GM12891 (cell line): ENCODE measurements at places on chromosomes 3 and 15.

- DNase-seq: no peak
These were observed 125.2 kb upstream of the CCNL1 start for GRCh38 chr3:157285141-157285540.

GRCh38 chr15:76333720-76334437 lies 2.7 kb upstream of the ISL2 start:
- DNase-seq: no peak

- no peak for DNase-seq
These were observed 189.7 kb downstream of the CDIN1 start for GRCh38 chr15:36769098-36769497.

DNA sequence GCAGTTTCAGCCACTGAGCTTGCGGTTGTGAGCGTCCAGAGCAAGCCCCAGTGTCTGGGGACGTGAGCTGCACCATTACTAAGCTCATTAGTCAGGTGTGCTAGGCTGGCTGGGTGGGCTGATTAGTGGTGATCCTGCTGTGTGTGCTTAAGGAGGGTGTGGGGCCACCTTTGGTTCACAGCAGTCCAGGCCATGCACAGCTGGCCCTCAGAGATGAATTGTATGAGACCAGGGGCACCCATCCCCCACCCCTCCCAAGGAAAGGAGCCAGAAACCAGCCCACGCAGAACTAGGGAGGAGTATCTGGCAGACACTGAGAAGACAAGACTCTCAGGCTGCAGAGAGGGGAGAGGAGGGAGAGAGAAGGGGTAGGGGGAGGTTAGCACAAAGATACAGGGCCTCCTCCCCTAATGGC lies 3.8 kb downstream of the TYRO3 start:
- DNase-seq: no peak

GRCh38 chr3:195557322-195557721 lies 14.2 kb upstream of the PPP1R2 start:
- no peak for DNase-seq

DNA sequence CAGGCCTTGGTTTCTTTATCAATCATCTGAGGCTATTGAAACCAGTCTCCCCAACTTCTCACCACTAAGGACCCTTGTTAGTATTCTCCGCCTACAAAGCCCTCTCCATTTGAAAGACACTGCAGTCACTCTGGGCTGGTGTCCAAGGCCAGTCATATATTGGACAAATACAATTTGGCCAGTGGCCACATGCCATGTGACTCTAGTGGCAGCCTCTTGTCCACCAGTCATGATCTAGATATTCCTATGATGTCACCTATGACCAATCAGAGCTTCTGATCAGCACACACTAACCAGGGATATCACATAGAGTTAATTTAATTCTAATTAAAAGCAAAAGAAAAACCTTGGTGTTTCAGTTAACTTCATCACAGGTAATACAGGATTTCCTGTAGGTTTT lies 68.2 kb downstream of the RAB11A start:
- DNase-seq: no peak

DNA sequence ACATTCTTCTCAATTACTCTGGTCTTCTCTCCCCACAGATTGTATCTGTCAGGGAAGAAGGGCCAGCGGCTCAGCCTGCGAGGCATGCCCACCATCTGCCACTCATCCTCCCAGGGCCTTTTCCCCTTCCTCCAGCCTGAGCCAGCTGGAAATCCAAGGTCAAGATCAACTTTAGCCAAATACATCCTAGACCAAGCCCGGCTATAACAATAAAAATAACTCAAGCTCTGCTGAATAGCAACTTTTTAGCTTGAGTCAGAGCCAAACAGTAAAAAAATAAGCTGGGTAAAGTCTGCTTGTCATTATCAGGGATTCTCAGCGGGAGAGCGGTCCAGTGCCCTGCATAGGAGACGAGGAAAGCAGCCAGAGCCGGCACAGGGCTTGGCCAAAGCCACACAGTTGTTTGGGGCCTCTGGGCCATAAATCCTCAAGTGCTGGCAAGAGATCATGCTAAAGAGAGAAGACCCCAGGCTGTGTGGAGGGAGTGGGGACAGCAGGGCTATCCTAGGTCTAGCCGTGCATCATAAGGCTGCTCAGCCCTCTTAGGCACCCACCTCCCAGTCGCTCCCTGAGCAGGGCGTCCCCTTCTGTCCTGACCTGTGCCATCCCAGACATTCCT lies 76.2 kb upstream of the HERC1 start:
- no peak for DNase-seq

DNA sequence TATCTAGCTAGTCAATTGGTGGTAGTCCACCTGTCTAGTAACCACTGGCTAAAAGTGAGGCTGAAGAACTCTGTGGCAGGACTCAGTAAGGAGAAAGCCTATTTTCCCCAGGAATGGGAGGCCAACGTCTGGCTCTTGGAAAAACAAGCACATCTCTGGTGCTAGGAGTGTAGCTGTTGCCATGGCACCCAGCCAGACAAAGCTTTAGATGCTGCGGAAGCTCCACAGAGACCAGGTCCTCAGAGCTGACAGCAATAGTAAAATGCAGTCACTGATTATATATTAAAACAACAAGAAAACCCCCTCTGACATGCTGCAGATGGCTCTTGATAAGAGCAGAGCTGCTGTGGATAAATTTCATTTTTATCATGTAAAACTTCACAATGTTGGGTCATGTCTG lies 124.9 kb upstream of the STRIT1 start:
- no peak for DNase-seq

DNA sequence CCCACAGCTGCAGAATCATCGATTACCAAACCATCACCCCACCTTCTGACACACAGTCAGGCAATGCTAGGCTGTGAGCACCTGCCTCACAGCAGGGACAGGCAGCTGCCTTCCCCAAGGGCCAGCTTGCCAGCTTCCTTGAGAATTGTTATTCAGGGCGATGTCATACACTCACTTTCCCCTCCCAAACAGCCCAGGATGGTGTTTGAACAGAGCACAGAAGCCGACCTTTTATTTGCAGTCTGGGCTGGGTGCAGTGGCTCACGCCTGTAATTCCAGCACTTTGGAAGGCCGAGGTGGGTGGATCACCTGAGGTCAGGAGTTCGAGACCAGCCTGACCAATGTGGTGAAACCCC lies 84.5 kb upstream of the HERC1 start:
- DNase-seq: no peak

GRCh38 chr3:76958274-76958673 lies 81.6 kb upstream of the ROBO2 start:
- DNase-seq: no peak

DNA sequence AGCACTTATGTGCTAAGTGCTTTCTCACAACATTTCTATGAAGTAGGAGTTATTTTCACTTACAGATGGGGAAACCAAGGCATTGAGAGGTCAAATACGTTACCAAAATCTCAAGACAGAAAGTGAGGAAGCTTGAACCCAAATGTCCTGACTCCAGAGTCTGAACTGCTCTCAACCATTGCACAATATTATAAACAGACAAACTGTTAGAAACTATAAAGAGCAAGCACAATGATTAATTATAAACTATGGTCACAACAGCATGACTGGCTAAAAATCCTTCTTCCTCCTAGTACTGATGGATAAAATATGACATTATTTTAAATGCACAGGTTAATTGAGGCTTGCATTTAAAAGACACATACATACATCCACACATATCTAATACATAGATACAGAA lies 77.9 kb upstream of the ASB14 start:
- no peak for DNase-seq

GRCh38 chr3:71441217-71441924 lies 142.2 kb downstream of the FOXP1 start:
- DNase-seq: no peak

- no peak for DNase-seq
These were observed 54.8 kb downstream of the ANAPC13 start for GRCh38 chr3:134430950-134431445.

- no peak for DNase-seq
These were observed 105.8 kb downstream of the CYP19A1 start for GRCh38 chr15:51232581-51232980.

DNA sequence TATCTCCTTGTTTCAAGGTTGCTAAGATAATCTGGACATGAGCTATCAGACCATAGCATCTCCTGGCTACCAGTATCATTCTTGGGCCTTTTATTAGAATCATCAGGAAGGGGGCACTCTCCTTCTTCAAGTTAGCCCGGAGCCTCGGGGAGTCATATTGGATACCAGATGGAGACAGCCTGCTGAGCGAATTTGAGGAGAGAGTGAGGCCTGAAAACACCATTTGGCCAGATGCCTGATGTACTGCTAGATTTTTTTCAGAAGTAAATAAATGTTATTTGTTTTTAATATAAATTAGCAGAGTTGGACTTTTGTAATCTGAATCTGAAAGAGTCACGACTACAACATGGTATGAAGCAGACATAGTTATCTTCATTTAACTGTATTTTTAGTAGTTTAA lies 848.6 kb downstream of the IGSF11 start:
- DNase-seq: no peak

DNA sequence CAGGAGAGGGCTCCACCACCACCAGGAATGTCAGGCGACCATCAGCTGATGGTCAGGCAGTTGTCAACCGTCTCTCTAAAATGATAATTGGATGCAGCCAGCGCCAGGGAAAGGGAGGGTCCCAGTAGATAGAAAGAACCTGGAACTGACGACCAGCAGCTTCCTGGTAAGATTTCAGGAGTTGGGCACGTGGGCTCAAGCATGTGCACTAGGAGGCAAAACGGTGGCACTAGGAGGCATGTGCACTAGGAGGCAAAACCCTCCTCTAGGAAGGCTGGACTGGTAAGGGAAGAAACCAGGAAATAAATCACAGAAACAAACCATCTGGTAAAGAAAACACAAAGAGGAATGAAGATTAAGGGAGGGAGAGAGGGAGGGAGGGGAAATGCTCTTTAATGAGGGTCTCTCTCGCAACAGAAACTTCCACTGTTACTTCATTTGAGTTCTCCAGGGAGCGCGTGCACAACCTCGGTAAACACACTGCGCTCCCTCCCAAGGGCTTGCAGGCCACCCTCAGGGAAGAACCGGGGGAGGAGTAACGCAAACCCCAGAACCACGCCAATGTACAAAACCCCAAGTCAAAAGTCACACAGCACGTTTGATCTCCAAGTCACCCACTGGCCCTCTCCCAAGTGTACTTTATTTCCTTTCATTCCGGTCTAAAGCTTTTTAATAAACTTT lies 116.7 kb downstream of the XXYLT1 start:
- no peak for DNase-seq

DNA sequence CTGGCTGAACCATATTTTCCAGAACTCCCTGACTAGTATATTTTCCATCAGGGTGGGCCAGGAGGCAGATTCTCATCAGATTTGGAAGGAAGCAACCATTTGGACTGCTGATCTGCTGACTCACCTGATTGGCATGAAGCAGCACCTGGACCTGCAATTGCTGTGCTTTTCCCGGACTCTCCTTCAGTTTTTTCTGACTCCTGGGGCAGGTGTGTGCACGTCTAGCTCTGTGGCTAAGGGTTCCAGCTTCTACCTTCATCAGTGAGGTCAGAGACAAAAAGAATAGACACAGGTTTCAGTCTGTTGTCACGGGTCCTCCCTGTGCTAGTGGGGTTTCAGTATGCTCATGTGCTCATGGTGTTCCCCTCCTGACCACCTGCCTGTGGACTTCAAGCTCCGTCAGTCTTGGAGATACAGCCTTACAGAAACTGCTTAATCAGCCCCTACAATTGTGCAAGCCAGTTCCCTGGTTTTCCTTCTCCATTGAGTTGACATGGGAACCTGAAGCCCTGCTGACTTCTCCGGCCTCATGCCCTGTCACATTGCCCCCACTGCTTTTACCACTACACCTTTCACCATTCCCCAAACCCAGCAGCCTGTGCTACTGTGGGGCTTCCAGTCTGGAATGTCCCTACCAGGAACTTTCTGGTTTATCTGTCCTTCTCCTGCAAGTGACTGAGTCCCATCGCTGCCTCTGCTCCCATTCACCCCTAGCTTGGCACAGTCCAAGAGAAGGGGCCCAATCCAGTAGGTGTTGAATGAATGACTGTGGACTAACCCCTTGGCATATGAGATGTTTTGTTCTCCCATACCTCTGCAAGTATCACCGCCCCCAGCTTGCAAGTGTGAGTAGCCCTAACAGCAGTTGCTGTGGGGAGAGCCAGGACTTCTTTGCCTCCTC lies 31.7 kb downstream of the HMCES start:
- DNase-seq: no peak

DNA sequence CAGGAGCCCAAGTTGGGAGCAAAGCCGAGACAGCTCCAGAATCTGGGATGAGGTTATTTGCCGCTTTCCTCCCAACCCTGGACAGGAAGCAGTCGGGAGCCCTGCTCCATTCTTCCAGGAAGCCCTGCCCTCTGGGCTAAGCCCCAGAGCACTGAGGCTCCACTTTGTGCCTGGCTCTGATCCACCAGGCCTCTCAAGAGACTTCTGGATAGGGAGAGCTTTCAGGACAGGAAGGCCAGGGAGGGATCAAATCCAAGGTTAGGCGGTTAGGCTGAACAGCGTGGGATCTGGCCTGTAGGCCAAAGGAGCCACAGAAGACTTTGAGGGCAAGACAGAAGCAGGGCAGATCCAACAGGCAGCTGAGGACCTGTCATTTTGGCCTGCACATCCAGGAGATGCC lies 835 bp downstream of the STOML1 start:
- DNase-seq: no peak

DNA sequence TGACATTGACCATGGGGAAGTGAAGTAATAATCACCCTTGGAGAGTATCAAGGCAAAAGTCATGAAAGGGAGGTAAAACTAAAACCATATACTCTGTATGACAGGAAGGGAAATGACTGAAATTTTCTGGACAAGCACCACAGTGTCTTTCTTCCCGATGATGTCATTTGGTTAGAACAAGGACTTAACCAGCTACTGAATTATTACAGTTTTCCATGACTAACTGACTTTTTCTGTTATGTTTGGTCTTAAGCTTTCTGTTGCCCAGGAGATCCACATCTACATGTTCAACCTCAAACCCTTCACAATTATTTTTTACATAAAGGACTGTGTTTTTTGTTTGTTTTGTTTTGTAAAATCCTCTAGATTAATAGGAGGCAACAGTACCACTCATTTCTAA lies 191.9 kb upstream of the IL12A start:
- no peak for DNase-seq

GRCh38 chr15:74735305-74735704 lies 10.0 kb upstream of the CYP1A1 start:
- DNase-seq: no peak

DNA sequence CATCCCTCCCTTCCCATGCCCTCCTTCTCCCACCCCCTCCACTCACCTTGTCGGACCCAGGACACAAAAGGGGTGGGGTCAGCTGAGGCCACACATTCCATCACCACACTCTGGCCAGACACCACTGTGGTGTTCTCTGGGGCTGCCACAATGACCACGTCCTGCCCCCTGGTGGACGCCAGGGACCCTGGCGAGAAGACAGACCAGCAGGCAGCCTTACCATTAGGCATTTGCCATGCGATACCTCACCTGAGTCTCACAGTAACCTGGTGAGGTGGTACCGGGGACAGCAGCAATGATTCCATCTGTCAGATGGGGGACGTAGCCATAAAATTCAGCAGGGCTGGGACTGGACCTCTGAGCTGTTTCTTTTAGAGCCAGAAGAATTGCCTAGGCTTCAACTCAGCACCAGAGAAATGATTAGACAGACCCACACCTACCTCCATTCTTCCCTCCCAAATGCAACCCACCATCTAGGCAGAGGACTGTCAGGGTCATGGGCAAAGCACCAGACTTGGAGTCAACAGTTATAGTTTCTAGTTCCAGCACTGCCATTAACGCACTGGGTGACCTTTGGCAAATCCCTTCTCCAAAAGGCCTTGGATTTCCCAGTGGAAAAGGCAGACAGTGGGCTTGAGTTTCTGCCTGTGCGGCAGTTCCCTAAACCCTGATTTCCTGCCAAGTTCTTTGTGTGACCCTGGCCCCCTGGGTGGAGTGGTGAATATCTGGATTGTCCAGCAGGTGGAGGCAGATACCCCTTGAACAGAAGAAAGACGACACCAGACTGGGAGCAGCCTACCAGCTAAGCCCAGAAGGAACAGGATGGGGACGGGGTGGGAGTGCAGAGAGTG lies 21.8 kb downstream of the IGDCC4 start:
- peak; percentile 78 for DNase-seq
